ENCODE measurements at places on chromosomes 16 and 17.

- DNase-seq, result no peak
Measured at GRCh38 chr17:2094891-2095535, 40.1 kb downstream of the HIC1 start.

- no peak for DNase-seq
Measured at GRCh38 chr16:73864868-73865267, 431.7 kb upstream of the PSMD7 start.

- no peak for DNase-seq
Measured at GRCh38 chr16:18984435-18985005, 786 bp downstream of the TMC7 start.

DNA sequence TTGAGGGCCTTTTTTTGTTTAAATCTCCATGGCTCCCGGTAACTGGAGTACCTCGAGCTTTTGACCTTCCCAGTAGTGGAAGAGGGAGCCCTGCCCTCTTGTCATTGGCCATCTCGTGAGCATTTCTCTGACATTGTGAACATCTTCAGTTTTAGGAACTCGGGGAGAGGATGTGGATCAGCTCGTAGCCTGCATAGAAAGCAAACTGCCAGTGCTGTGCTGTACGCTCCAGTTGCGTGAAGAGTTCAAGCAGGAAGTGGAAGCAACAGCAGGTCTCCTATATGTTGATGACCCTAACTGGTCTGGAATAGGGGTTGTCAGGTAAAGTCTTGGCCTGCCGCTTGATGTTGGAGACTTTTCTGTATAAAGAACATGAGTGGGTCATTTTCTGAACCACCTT lies 24.3 kb downstream of the NTAN1 start:
- DNase-seq, result no peak

DNA sequence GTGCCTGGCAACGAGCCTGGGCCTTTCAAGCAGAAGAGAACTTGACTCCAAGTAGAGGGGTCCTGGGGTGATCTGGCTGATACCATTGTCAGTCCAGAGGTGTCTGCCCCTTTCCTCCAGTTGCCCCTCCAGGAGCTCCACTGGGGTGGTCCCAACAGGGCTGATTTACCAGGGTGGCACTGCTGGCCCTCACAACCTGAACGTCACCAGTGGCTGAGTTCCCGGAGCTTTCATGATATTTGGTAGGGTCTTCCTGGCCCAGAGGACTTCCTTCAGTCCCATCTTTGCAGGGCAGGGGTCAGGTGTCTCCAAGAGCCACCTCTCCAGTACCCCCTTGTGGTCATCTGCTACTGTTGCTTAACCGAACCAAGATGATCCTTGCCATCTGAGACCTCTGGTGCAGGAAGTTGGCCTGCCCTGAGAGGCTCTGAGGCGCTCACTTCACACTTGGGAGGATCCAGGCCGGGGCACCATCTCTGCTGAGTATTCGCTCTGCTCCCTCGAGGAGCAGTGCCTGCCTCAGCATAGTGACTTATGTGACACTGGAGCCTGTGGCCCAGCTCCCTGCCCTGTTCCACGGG lies 3.5 kb downstream of the LIMD2 start:
- DNase-seq, result no peak

GRCh38 chr16:82031116-82032084 lies 3.7 kb upstream of the HSD17B2 start:
- no peak for DNase-seq

DNA sequence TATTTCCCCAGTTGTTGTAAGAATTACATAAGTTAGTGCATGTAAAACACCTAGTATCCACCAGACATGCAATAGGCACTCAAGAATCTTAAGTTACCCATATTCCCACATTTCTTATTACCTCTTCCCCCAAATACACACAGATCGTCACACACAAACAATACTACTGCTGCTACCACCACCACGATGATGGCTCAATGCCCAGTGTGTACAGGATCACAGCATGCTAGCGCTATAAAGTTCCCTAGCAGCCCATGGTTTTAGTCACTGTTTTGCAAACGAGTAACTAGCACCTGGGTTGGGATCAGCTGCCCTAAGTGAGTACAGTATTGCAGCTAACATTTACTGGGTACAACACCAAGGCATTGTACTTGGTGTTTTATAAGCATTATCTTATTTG lies 411.7 kb downstream of the UTP18 start:
- DNase-seq, result no peak

- DNase-seq, result no peak
Measured at GRCh38 chr16:48526058-48526957, 83.7 kb downstream of the N4BP1 start.

DNA sequence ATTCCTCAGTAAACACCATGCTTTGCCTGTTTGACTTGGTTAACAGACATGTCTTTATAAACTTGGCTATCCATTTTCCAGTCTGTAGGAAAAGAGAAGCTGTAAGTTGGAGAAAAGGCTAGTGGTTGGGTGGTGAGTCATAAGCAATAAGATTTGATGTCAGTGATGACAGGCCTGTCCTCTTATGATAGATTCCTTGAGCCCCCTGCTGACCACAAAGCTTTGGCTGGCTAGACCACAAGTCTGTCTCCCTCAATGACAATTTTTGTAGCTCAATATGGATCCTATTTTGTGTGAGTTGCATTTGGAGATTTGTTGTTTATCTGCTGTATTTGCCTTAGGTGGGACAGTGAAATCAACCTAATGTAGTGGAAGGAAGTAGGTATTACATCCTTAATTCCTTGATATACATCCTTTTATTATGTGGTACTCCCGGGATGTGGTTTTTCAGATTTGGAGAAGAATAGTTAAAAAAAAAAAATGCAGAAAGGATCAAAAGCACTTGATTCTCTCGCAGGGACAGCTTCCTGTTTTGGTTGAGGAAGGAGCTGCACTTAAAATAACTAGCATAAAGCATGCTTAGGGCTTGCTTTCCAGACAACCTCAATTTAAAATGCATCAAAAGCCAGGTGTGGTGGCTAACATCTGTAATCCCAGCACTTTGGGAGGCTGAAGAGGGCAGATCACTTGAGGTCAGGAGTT lies 67.4 kb downstream of the SIAH1 start:
- no peak for DNase-seq

DNA sequence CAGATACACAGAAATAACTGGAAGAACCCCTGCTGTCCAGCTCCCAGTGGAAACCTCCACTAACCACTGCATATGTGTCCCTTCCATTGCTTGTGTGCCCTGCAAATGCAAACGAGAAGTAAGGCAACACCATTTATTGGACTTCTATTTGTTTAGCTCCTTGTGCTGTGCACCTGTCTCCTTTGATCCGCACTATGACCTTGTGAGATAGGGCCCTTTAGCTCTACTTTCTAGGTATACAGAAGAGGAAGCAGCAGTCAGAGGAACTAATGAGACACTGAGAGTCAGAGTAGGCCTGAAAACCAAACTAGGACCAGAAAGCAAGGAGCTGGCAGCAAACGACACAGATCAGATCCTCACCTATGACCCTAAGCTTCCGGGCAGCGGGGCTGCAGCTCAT lies 22.4 kb downstream of the SOX9 start:
- no peak for DNase-seq

- DNase-seq, result no peak
Measured at GRCh38 chr17:62870030-62870541, 62.0 kb upstream of the MARCHF10 start.

- DNase-seq, result no peak
Measured at GRCh38 chr17:2243953-2244352, 59.6 kb downstream of the SMG6 start.

- peak; percentile 36 for DNase-seq
Measured at GRCh38 chr17:73956595-73957465, 246.6 kb upstream of the RPL38 start.

- DNase-seq, result peak; percentile 16
Measured at GRCh38 chr16:87608400-87608985, 6.2 kb downstream of the JPH3 start.

DNA sequence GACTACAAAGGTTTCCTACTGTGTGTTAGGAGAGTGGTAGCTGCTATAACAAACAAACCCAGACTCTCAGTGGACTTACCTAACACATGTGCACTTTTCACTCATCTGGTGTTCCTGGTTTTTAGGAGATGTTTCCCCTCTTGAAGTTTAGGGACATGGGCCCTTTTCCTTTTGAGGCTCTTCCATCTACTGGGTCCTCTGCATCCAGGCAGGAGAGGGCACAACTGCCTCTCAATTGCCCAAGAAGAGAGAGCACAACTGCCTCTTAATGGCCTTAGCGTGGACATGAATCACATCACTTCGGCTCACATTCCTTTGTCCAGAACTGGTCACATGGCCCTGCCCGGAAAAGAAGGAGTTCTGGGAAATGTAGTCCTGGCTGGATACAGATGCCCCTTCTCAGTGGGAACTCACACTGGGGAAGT lies 9.8 kb upstream of the TNRC6C start:
- no peak for DNase-seq

GRCh38 chr16:86708431-86708830 lies 130.1 kb downstream of the FOXL1 start:
- DNase-seq, result no peak

GRCh38 chr16:19621445-19621844 lies 65.9 kb downstream of the VPS35L start:
- no peak for DNase-seq

DNA sequence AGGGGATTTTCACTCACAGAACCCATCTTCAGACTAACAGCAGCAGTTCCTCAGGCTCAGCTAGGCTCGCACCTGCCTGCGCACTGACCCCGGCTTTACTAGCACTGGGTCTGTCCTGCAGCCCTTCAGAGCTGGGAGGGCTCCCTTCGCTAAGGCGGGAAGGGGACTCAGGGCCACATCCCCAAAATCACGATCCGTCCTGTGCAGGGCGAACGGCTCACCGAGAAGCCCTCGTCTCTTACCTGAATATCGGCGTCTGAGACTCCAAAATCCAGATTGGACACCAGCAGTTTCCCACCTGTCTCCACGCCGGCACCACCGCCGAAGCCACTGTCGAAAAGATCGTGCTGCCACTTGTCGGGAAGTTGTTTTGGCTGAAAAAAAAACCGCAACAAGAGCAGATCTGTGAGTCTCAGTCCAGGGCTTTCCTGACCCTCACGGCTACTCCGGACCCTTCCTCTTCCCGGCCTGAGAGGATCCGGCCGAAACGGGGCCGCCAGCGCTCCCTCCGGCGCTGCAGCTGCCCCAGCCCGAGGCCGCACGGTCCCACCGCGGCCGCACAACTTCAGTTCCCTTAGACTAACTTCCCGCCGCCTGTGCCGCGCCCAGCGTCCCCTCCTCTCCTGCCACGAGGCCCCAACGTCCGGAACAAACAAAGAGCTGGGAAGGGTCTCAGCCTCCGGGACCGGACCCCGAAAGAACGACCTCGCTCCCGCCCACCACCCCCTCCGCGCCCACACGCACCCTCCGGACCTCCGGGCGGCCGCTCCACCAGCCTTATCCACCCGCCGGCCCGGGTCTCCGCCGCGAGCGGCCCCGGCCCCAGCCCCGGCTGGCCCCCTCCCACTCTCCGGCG lies 711 bp downstream of the ALYREF start:
- no peak for DNase-seq

DNA sequence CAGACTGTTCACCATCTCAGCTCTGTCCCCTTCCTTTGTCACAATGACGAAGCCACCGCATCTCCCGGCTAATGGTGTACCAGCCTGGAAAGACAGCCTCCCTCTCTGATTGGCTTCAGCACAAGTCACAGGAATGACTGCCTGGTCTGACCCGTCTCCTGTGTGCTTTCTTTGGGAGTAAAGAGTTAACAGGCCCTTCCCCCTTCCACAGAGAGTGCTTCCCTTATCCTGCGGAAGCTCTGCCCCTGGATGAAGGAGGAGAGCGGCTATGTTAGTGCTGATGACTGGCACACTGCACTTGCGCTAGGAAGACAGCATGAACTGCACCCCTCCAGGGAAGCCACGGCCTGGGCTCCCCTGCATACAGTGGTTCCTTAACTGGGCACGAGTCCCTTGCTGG lies 11.3 kb downstream of the USB1 start:
- no peak for DNase-seq

DNA sequence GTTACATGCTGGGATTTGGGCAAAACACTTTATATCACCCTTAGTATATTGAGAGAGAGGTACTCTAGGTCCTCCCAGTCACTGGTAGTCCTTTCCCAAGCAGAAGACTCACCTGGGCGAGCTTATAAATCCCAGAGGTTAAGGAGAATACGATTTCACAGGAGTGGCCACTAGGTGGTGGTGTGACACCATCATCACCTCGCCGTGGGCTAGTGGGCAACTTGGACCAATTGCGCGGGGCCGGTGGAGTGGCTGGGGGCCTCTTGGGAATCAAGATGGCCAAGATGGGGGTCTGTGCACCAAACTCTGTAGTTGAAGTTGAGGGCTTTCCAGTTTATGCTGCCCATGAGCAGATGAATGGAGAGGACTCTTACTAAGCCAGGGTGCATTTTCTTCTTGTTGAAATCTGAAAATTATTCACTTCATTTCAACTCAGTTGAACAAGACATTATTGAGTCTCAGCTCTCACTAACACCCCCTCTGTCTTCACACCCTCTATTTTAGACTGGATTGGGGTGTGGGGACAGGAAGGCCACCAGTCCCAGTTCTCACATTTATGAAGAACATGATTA lies 38.2 kb upstream of the PIRT start:
- DNase-seq, result no peak

- no peak for DNase-seq
Measured at GRCh38 chr17:68556551-68556950, 44.3 kb downstream of the PRKAR1A start.

- DNase-seq, result peak; percentile 16
Measured at GRCh38 chr16:66474750-66475199, 47.7 kb downstream of the BEAN1 start.

DNA sequence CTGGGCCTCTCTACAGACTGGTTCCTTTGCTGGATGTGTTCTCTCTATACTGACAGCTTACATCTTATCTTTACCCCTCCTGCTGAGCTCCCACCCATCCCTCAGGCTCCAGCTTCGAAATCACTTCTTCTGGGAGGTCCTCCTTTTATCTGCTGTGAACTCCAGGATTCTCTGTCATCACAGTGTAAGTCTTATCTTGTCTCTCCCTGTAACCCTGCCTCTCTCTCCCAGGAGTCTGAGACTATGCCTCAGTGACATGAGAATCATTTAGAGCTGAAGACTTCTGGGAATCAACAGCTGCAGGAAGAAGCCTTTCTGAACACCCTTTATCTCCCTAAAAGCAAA lies 148.1 kb upstream of the HS3ST3A1 start:
- DNase-seq, result no peak

DNA sequence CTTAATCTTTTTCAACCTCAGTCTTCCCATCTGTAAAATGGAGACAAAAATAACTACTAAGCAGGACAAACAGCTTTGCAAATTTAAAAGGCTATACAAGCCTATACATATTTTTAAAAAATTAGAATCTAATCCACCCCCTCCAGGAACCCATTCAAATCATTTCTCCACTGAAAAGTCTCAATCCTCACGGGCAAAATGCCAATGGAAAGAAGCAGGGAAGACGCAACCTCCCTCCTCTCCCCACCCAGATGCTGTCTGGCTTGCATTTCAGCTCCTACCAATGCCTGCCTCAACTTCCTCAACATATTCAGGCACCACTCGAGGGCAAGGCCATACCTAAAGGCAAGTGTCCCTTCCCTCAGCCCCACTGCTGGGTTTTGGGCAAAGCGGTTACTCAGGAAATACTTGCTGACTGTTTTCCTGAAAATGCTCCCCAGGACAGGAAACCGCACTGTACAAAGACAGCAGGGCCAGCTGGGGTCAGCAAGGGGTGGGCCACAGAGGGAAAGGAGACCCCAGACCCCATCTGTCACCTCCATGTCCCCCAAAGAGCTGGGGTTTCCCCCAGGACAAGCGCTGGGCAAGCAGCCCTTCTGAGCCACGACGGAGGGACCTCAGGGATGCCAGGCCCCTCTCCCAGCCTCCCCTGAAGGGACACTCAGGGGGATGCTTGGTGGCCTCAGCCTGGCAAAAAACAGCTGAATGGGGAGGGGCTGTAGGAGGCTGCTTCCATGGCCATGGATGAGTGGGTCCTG lies 47.7 kb upstream of the DOC2B start:
- DNase-seq, result no peak

Data from stimulated activated CD8-positive, alpha-beta memory T cell treated with anti-CD3 and anti-CD28 coated beads, Interleukin-4, amount 100 ng/mL, for 24 hours (primary cell).